CD4-positive, alpha-beta T cell (primary cell): ENCODE measurements at places on chromosomes 3 and 15.

DNA sequence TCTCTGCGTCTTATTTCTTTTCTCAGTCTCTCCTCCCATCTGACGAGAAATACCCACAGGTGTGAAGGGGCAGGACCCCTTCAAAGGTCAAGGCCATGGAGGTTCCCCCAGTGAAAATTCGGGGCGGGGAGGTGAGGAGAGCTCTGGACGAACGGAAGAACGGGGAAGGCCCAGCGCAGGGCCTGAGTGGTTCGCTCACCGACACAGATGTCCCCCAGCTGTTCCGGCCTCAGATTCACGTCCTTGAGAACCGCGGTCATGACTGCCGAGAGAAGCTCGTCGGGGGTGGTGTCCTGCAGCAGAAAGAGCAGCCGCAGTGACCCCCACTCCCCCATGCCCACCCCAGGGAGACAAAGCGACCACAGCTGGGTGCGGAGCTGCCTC is 542 bp downstream of the ACAA1 start:
- DNase-seq = no peak

DNA sequence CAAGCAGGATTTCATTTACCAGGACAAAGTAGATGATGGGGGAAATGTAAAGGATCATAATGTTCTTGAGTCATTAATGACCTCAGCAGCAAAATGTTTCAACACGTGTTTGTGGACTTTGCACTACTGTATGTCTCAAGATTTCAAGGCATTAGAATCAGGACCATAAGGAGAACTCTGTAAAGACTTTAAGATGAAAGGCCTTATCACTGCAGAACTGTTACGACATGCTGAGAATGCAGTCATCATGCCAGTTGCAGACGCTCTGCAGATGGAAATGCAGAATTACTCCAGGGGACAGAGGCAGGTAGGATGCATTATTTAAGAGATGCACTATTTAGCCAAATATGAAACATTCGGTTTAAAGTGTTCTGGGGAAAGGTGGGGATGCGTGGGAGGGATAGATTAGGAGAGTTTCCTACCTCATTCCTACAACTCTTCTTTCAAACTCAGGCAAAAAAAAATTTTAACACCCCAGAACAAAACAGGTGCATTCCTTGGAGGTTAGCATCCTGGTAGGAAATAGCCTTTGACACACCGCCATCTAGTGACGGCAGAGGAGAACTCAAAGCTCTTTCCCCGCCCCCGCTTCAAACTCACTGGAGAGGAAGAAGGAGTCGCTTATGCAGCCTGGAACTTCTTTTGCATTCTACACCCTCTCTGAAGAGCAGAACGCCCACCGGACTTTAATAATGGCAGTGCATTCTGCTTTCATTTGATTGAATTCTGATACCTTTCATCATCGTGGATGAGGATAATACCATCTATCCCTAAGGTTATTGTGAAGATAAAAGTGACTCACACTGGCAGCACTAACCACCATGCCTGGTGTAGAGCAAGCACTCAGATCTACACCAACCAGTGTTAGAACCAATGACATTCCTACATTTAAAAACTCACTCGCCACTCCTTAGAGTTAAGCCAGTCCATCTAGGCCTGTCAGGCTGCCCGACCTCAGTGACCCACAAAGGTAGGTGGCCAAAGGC is 43.1 kb upstream of the TOPAZ1 start:
- DNase-seq = peak; percentile 77

DNA sequence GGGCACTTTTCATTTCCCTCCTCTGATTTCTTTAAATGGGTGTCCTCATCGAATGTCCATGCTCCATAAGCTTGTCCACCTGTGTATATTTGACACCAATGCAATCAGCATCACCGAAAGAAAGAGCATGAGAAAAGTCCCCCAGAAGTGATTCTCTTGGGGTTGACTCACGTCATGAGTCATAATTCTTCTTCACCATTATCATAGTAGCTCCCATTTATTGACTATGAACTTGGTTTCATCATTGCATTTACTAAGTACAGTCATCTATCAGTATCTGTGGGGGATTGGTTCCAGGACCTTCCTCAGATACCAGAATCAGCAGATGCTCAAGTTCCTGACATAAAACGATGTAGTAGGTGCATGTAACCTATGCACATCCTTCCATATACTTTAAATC is 372.5 kb upstream of the CFAP20DC start:
- DNase-seq = no peak

- DNase-seq = no peak
Observed at GRCh38 chr3:95002438-95003046, 939.7 kb downstream of the NSUN3 start.

DNA sequence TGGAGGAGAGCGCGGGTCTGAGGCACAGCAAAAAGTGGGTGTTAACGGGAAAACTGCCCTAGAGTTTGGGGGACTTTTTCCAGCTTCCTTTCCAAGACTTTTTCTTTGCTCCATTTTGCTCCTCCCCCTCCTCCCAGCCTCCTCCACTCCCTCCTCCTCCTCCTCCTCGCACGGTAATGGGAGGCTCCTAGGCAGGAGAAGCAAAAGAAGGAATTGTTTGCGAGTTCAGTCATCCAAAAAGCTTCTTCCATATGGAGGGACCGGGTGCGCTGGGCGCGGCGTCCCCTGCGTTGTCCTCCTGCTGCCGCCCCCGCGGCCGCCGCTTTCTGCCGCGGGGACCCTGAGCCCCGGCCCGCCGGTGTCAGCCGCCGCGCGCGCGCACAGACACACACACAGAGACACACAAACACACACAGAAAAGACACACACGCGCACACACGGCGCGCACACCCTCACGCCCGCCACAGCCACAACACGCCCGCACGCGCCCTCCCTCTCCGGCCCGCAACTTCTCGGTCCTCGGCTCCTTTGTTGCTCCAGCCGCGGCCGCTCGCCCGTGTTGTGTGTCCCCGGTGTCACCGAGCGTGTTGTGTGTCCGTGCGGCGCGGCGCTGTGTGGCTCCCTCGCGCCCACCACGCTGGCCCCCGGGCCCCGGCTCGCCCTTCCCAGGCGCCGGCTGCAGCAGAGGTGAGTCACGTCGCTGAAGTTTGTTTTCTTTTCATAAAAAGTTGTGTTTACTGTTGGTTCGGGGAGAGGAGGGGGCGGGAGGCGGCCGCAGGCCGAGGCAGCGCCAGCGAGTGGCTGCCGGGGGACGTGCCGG is at the start of gene BOC:
Gene BOC (plus strand): TSS at position 228 of the 820 bp plus-strand sequence. CDS start 38,246 bp downstream, outside the sequence.
- DNase-seq = no peak

DNA sequence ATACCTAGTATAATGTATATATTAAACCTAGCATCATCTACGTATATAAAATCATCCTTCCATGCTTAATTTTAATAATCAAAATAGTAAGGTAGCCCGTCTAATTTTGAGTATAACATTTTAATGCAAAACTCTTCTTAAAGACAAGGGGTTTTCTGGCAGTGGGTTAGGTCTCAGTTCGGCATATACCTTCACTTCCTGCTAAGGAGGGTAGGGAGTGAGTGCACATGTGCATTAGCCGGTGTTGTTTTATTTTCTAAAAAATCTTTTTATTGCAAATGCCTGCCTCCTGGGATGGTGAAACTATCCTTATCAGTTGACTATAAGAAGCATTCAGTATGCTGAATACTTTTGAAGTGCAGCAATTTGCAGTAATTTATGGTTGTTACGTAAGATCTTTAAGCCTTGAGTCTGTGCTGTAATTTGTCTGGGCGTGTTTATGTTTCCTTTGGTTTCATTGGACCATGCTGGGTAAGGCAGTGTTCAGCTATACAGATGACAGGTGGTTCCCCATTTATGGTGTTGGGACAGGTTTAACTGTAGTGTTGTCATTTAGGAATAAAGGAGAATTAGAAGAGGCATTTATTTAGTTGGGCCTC is 11.7 kb downstream of the ARHGEF26 start:
- no peak for DNase-seq

DNA sequence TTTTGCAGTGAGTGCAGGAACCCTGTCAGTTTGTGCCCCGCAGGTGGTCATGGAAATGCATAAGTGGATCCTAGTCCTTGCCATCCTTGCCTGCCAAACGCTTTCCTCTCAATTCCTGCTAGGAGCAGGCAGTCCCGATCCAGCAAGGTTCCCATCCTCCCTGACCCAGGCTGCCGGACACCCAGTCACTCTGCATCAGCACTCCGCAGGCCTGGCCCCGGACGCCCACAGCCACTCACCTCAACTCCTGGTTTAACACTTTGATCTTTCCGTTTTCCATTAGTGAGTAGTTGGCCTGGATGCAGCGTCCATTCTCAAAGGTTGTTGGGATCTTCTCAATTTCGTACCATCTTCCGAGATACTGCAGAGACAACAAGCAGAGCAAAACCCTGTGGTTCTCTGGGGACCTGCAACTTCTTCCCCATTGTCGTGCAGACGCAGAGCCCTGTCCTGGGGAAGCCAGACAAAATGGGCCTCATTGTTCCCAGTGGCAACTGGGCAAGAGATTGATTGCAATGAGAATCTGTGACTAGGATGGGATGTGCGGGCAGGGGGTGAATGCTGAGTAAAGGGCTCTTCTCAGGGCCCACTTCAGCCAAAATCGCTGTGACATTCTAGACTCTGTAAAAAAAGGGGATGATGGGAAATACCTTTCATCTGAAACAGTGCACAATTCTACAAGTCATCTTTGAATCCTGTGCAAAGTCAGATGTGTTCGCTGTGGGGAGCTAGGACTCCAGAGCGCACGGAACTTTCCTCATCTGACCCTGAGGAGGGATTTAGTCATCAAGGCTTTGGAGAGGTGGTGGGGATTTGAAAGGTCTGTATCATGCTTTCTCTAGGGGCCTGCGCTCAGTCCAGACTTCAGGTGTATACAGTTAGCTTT is 9.9 kb downstream of the APOD start:
- no peak for DNase-seq

GRCh38 chr3:99526921-99527320 is 111.5 kb upstream of the COL8A1 start:
- DNase-seq = no peak

DNA sequence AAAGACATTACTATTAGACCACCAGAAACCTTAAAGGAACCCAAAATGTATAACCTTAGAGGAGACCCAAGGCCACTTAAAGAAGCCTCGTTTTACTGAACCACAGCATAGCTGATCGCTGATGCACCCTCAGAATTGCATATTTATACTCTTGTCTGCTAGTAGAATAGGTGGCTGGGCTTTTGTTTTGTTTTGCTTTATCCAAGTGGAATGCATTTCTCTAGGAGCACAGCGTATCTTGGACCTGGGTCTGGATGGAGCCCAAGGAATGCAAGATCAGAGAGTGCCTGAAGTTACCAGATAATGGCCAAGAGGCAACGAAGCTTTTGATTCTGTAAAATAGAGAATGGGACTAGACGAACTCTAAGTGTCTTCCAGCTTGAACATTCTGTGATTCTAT is 129.2 kb upstream of the COL8A1 start:
- DNase-seq = no peak

DNA sequence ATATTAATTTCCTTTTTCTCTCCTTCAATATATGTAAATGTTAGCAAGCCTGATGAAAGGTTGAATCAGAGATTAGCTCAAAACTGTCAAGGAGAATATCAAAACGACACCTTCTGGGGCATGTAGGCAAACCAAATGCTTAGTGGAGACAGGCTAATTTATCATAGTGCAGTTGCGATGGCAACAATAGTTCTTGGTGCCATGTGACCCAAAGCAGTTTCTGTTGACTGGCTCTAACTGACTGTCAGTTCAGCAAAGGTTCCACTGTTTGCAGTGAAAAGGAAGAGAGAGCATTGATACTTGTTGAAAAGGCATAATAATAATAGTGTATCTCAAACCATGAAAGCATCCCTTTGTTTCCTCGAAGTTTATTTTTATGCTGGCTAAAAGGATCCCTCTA is 513.9 kb downstream of the NLGN1 start:
- DNase-seq = no peak

DNA sequence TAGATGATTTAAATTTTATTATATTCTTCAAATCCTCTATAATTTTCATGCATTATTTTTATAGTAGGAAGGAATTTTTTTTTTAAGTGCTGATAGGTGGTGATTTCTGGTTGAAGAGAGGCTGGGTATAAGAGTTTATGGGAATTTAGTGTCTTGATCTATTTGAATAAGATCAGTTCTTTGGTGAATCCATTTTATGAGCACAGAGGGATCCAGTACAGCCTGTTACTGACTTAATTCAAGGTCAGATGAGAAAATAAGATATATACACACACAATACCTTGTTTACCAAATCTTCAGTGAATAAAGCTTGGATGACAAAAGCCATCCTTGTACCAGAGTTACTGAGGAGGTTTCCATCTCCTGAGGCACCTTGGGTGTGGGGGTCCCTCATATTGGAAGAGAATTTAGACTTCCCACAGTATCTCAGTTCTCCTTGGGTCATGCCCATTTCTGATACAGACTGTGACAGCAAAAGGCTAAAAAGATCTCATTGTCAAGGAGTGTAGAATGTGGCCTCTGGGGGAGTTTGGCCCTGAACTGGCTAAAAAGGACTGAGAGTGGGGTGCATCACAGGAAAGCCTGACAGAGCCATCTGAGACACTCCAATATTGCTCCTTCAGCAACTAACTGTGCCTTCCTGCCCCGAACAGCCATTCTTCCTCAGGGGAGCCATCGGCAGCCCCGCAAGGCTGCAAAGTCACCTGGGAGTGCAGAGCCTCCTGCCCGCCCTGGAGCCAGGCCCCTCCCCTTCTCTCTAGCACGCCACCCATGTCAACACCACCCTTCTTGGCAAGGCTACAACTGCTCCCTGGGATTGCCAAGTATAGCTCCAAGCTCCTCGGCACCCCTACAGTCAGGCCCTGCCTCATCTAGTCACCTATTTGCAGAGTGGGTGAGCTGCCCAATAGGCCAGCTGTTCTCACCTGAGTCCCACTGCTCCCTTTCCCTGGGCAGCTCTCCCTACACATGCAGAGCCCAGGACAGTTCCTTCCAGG is 43.1 kb upstream of the HACD2 start:
- DNase-seq = no peak

- no peak for DNase-seq
Observed at GRCh38 chr3:39262846-39263245, 17.0 kb downstream of the CX3CR1 start.

DNA sequence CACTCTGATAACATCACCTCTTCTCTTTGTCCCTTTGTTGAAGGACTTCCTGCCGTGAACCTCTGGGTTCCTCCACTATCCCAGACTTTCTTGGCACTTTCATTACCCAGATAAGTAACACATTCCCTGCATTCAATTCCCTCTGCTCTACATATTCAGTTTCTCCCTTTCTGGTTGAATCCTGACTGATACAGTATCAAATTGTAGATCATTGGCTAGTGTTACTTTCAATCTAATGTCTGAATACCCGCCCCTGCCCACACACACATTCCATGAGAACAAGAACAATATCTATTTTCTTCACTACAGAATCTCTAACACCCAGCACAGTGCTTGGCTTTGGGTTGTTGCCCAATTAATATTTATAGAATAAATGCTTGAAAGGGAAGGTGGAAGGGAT is 163.5 kb downstream of the ABHD5 start:
- no peak for DNase-seq
